ENCODE measurements at places on chromosomes 12 and 14.

GRCh38 chr12:12999271-12999958 lies 650 bp downstream of the HEBP1 start:
- no peak for DNase-seq

DNA sequence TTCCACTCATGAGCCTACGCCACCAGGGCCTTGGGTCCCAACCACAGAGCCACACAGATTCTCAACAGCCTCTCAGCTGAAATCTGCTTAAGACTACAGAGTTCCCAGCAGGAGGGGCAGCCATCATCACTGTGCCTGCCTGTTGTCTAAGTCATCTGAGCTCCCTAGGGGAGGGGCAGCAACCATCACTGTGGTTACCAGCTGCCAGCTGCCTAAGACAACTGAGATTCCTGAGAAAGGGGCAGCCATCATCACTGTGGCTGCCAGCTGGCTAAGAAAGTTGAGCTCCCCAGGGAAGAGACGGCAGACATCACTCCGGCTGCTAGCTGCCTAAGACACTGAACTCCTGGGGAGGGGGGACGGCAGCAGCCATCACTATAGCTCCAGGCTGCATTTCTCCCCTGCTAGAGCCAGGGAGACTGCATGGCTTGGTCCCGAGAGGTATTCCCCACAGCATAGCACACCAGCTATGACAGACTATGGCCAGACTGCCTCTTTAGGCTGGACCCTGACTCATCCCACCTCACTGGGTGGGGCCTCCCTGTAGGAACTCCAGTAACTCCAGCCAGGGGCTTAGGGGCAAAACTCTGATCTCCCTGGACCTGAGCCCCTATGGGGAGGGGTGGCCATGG lies 37.2 kb upstream of the C14orf132 start:
- no peak for DNase-seq

DNA sequence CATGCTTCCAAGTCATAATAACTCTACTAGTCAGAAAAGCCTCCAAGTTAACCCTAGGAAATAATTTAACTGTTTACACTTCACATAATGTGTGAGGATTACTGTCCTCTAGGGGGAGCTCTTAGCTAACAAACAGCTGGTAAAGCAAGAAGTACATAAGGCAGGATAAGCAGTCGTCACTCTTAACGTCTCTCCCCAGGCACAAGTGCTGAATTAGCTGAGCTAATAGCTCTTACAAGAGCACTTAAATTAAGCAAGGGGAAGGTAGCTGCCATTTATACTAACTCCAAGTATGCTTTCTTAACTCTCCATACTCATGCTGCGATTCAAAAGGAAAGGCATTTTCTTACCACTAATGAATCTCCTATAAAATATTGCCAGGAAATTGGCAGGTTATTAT lies 79.3 kb upstream of the TSPAN11 start:
- peak; percentile 11 for DNase-seq

- no peak for DNase-seq
These were observed 76.3 kb downstream of the CDK17 start for GRCh38 chr12:96323906-96324305.

DNA sequence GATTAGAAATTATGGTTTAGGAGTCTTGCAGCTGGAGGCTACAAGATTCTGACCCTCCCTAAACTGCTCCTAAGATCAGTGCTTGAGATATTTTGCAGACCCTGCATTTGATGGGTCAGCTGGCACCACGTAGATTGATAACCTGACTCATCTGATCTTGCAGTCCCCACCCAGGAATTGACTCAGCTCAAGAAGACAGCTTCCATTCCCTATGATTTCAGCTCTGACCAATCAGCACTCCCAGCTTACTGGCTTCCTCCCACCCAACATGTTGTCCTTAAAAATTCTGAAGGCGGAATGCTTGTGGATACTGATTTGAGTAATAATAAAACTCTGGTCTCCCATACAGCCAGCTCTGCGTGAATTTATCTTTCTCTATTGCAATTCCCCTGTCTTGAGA lies 23.2 kb upstream of the MTHFD1 start:
- no peak for DNase-seq

GRCh38 chr14:76583174-76583573 lies 178.1 kb upstream of the VASH1 start:
- DNase-seq: no peak

DNA sequence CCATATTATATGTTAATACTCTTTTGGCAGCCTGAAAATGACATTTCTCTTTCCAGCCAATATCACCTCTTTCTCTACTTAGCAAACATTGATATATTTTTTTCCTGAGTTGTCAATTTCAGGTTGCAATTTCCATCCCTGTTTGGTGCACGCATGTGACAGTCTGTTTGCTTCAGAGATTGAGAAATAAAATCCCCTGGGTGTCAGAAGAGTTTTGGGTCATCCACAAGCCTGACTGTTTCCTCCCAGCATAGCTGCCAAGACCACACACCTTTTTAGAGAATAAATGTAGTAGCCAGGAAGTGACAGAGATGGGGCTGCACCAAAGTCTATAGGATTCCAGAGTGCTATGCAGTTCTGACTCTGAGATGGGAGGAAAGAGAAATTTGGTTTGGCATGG lies 144.9 kb upstream of the NOS1 start:
- no peak for DNase-seq

- DNase-seq: no peak
These were observed 26.1 kb upstream of the C14orf180 start for GRCh38 chr14:104553166-104554087.

DNA sequence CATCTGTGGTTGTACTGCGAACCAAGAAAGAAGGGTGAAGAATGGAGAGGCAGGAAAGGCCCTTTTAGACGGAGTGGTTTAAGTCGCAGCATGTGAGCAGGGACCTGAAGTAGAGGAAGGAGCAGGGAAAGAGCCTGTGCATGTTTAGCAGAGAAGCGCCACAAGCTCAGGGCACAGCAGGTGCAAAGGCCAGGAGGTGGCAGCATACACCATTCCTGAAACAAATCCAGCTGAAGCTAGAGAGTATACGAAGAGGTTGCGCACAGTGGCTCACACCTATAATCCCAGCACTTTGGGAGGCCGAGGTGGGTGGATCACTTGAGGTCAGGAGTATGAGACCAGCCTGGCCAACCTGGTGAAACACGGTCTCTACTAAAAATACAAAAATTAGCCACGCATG lies 49.9 kb downstream of the HELB start:
- no peak for DNase-seq

DNA sequence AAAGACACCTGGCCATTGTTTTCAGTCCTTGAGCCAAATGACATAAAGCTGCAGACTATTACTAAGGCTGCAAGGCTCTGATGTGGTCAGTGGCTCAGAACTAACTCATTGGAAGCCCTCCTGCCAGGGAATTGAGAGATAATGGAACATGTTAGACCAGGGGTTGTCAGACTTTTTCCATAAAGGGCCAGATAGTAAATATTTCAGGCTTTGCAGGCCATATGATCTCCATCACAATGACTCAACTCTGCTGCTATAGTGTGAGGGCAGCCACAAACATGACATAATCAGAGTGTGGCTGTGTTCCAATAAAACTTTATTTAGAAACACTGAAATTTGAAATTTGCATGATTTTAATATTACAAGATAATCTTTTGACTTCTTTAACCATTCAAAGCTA lies 140.3 kb downstream of the TMEM30B start:
- no peak for DNase-seq

DNA sequence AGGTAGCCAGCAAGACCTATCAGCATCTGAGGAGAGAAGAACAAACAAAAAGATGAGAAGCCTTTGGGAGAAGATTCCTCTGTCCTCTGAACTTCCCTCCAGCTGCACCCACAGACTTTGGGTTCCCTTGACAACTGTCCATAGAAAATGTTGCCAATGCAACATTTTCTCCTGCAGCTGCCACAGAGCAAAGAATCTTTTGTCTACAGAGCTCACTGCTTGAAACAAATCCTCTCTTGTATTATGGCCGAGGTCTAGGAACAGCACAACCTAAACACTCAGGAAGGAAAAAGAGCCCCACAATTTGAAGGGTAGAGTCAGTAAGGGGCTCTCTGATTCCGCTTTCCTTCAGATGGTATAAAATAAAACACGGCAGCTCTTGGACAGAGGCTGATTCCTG lies 14.3 kb downstream of the POMT2 start:
- no peak for DNase-seq

- no peak for DNase-seq
These were observed 21.5 kb downstream of the EP400 start for GRCh38 chr12:131971226-131971625.

GRCh38 chr12:124769163-124769530 lies 94.5 kb downstream of the SCARB1 start:
- DNase-seq: no peak

DNA sequence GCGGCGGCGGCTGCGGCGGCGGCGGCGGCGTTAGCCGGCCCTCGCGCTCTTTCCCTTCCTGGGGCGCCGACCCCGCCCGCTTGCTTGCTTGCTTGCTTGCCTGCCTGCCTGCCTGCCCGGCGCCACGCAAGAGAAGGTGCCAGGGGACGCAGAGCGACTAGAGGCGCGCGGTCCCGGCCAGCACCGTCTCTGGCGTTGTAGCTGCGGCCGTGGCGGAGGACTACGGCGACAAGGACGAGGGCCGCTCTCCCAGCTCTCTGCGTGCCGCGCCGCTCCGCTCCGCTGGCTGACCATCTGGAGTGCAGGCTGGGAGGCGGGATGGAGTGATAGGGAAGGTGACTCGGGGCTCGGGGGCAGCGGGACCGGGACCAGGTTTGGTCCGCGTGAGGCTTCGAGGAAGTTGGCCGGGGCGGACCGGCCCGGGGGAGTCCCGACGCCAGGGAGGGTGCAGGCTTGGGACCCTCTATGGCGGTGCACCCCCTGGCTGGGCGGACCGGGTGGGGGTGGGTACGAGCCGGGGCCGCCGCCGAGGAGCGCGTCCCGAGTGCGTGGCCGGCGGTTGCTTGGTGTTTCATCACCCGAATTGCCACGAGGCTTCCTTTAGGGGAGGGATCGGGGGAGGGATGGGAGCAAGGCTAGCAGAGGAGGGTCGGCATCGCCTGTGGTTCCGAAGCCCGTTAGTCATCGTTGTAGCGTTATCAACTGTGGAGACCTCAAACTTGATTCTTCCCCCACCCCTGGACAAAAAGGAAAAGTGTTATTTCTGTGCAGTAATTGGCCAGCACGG lies 471 bp downstream of the XPOT start:
- DNase-seq: peak; percentile 85

DNA sequence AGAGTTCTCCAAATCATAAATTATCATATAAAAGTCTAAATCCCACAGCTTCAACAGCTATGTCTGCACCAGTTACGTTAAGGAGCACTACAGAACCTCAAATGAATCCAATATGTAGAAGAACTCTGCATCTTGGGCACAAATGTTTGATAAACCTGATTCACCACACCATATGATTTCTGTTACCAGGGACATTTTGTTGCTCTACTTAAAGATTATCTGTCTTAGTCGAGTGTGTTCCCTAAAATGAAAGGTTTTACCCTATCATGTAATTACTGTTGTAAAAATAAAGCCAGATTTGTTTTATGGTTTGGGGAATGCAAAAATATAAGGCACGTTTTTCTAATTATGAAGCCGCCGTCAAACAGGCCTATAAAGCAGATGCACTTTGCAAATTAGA lies 363.1 kb downstream of the EGLN3 start:
- no peak for DNase-seq

DNA sequence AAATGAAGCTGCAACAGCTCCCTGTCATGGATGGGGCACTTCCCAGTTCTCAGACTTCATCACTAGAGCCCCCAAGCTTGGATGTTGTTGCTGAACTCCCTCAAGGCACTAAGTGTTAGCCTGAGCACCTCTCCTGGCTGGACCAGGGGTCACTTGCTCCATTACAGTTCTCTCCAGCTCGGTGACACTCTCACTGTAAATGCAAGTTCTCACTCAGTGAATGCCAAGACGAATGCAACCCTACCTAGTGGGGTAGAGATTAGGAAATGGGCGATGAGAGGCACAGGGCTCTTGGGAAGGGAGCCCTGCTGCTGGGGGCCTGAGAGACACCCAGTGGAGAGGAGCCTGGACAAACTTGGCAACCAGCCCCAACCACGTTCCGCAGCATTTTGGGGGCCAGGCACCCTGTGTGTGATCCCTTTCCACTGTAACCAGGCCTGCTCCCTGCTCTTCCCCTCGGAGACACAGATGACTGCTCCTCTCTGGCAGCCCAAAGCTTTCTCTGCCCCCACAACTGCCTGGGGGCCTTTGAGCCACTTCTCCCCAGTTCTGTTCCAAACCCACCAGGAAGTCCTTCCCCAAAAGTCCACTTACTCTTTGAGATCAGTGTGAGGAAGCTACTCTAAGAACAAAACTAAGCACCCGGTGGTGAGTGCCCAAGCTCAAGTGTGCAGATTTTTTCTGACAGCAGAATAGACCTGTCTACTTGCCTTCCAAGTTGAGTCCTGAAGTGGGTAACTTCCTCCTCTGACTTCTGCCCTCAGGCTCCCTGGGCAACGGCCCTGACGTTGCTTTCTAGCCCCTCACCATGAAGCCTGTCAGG lies 8.0 kb upstream of the SELPLG start:
- no peak for DNase-seq

DNA sequence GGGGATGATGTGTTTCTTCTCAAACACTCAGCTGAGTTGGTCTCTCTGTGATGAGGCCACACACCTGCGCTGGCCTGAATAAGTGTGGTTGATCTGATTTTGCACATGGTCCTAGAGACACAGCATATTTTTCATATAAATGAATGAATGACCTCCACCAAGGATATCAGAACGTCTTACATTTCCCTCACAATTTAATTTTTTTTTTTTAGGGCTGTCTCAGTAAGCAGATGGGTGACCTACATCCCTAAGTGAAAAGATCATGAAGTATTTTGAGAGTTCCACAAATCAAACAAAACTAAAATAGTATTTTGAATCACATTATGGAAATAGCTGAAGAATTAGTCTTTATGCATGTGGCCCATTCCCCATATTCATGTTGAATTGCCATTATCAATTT lies 333.7 kb upstream of the TMTC1 start:
- DNase-seq: no peak

GRCh38 chr14:50758945-50759344 lies 72.0 kb downstream of the NIN start:
- DNase-seq: no peak

DNA sequence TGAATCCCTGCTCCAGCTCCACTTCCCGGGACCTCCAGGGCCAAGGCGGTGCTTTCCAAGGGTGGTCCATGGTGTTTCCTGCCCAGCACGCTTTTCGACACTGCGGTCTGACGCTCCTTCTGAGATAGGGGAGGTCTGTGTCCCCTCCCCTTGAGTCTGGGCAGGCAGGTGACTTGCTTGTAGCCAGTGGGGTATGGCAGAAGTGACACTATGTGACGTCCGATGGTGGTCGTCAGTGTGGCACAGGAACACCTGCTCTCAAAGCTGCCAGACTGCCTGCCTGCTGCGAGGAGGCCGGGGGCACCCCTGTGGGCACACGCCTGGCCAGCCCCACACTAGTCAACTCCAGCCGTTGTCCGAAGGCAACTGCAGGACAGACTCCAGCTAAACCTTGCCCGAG lies 16.0 kb upstream of the TRAF3 start:
- no peak for DNase-seq

GRCh38 chr12:40727774-40728483 lies 35.7 kb downstream of the CNTN1 start:
- no peak for DNase-seq

DNA sequence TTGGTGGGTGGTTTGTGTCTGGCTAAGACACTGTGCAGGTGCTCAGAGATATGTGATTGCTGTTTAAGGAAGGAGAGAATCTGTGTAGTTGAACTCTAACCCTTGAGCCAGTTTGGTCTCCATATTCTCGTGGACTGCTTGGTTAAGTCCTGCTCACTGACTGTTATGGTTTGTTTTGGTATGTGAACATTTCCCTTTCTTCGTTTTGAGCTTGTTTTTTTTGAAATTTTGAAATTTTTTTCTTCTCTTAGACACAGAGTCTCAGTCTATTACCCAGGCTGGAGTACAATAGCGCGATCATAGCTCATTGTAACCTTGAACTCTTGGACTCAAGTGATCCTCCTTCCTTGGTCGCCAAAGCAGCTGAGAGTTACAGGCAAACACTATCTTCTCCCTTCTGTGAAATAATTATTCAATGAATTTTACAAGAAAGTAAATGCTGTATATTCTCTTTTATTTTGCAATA lies 40.0 kb downstream of the MIPOL1 start:
- DNase-seq: no peak
